ENCODE measurements at places on chromosomes 12 and 14.

- peak; percentile 74 for DNase-seq
Observed at GRCh38 chr12:110199339-110200123, 75.4 kb downstream of the IFT81 start.

- peak; percentile 43 for DNase-seq
Observed at GRCh38 chr12:51307655-51308593, 16.1 kb downstream of the BIN2 start.

- DNase-seq, result no peak
Observed at GRCh38 chr14:53006931-53007562, 56.2 kb upstream of the FERMT2 start.

GRCh38 chr14:94388384-94389103 is at the start of gene SERPINA1:
Gene SERPINA1, minus strand, starts transcription at chr14:94388602. Its CDS starts 5,365 bp downstream, at chr14:94383237.
- no peak for DNase-seq

Data from mesenchymal stem cell (in vitro differentiated cells and primary cell).